Endothelial cell (in vitro differentiated cells): ENCODE measurements at places on chromosomes 12 and 14. TPM values are rescaled to one million over a fixed set of nuclear protein-coding genes. Genes with fewer than 3 reads are reported as not detected.
A peak's percentile ranks its signal among the peaks of the same experiment; 100 is the strongest.

DNA sequence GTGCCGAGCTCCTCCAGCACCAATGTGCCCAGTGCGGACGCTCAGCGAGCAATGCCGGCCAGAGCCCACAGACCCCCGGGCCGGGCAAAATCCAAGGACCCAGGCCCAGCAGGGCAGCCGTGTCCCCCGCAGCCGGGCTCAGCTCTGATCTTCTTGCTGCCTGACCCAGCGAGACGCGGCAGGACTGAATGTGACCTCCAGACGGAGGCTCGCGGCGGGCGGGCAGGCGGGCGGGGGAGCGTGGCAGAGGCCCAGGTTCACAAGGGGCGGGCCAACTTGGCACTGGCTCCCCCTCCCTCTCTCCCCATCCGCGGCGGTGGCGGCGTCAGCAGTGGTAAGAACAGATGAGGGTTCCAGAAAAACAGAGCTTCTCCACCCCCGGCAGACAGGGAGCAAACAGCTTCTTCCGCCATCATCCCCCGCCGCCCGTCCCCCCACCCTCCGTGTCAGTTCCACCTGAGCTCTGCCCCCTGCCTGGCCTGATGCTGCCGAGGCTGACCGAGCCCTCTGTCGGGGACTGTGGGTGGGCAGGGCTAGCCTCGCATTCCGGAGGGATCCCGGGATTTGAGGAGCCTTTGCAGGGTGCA lies 94.3 kb downstream of the RFLNA start:
- H3K4me1 ChIP-seq: peaks cover 18% of the 10 kb centered on the region
- H3K27ac ChIP-seq: no peak overlapping the region
- H3K4me3 ChIP-seq: no peak overlapping the region
- peak; percentile 49 for DNase-seq
- peaks cover 4% of the 10 kb centered on the region for H3K36me3 ChIP-seq

The PAX9 gene
- total RNA-seq: not detected

The P2RX2 gene
- total RNA-seq: not detected

The LDHB gene
- 506 TPM for total RNA-seq

The OTOGL gene
- total RNA-seq: 0.31 TPM

The ATP23 gene
- total RNA-seq: 3.1 TPM

GRCh38 chr14:90654831-90655276 lies 161.4 kb downstream of the TTC7B start:
- no peak overlapping the region for H3K4me3 ChIP-seq
- no peak for DNase-seq
- peaks cover 3% of the 10 kb centered on the region for H3K4me1 ChIP-seq
- H3K27me3 ChIP-seq: peaks cover 1% of the 10 kb centered on the region

- no peak overlapping the region for H3K4me3 ChIP-seq
- no peak for DNase-seq
- no peaks in the 10 kb centered on the region for H3K4me1 ChIP-seq
- no peak overlapping the region for H3K27ac ChIP-seq
- H3K36me3 ChIP-seq: no peaks in the 10 kb centered on the region
Measured at GRCh38 chr12:86550218-86551145, 294.3 kb upstream of the MGAT4C start.

The ESRRB gene
- 0.08 TPM for total RNA-seq

- no peak for DNase-seq
- no peak overlapping the region for H3K27ac ChIP-seq
- H3K4me3 ChIP-seq: no peak overlapping the region
Measured at GRCh38 chr14:91155626-91156089, 41.8 kb downstream of the DGLUCY start.

The NTS gene
- 79.2 TPM for total RNA-seq

DNA sequence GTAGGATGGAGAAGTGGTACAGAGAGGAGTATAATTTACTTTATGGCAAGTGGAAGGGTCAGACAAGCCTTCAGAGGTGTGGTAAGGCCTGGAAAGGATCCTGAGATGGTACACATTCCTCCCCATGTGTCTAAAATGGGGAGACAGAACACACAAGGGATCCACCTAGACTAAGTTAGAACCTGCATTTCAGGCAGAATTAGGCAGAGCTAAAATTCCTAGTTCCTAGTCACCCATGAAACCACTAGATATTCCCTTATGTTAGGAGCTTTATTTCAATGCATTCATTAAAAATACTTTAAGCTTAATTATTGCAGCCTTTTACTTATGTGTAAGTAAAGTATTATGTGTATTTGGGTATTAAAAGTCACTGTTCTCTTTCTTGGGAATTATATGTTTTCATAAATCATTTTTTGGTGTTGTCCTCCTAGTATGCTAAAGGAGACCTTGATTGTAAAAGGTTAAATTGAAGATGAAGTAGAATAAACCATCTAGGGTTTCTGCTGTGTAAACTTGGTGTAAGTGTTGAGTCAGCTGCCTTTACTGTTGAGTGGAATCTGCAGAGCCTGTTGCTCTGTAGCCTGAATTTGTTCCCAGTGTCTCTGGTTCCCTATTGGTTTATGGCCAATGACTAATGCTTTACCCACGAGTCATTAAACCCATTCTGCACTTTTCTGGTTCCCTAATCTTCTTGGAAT lies 423.2 kb downstream of the ATP23 start:
- no peaks in the 10 kb centered on the region for H3K27me3 ChIP-seq
- no peak overlapping the region for H3K4me3 ChIP-seq
- H3K4me1 ChIP-seq: no peaks in the 10 kb centered on the region
- no peak for DNase-seq
- no peaks in the 10 kb centered on the region for H3K36me3 ChIP-seq

GRCh38 chr12:57229046-57229633 lies 371 bp upstream of the SHMT2 start:
- no peak for DNase-seq
- peak overlapping the region; percentile 3 for H3K27ac ChIP-seq
- H3K36me3 ChIP-seq: peaks cover 11% of the 10 kb centered on the region
- H3K27me3 ChIP-seq: peaks cover 23% of the 10 kb centered on the region

- no peak overlapping the region for H3K4me3 ChIP-seq
- peaks cover 2% of the 10 kb centered on the region for H3K4me1 ChIP-seq
- H3K27ac ChIP-seq: no peak overlapping the region
- H3K36me3 ChIP-seq: no peaks in the 10 kb centered on the region
Measured at GRCh38 chr12:56382611-56383010, 20.0 kb upstream of the APOF start.

- H3K27ac ChIP-seq: no peak overlapping the region
- H3K27me3 ChIP-seq: peaks cover 9% of the 10 kb centered on the region
- H3K36me3 ChIP-seq: peaks cover 46% of the 10 kb centered on the region
Measured at GRCh38 chr14:21263284-21264024, 5.8 kb downstream of the HNRNPC start.

The GALNT16 gene
- 2.8 TPM for total RNA-seq

DNA sequence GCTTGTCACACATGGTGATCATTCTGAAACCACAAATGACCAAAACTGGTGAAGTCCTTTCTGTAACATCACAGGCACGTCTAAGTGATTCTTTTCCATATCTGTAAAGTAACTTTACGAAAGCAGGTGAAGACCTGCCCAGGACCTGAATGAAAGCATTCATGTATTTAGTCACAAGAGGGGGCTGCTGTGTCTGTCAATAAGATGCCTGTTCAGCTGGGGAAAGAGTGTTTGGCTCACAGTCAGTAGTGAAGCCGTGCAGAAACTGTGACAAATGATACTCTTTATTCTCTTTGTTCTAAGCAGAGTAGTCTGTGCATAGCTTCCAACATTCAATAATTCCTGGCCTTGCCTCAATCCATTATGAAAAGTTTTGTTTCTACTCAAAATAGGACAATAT lies 373.5 kb upstream of the OR4E1 start:
- DNase-seq: peak; percentile 21
- no peaks in the 10 kb centered on the region for H3K27me3 ChIP-seq
- no peaks in the 10 kb centered on the region for H3K36me3 ChIP-seq
- H3K27ac ChIP-seq: no peak overlapping the region

The TC2N gene
- 1.4 TPM for total RNA-seq

DNA sequence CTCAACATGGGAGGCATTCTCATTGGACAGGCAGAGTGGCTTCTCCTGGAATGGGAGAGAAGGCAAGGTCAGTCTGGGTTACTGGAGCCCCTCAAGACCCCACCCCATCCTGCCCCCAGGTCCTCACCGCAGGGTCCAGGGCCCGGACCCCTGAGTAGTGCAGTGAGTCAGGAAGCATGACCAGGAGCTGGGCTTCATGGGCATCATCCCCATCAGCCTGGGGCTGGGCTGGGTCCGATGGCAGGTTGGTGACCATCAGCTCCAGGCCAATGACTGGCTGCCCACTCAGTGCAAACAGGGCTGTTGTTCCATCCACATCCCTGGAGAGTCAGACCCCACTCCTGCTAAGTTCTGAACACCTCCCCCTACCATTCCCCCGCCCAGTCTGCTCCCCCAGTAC lies 13.1 kb downstream of the ITGA7 start:
- peaks cover 1% of the 10 kb centered on the region for H3K27me3 ChIP-seq
- no peak overlapping the region for H3K4me3 ChIP-seq
- no peak overlapping the region for H3K27ac ChIP-seq

The ANAPC5 gene
- total RNA-seq: 68.7 TPM

The ERGIC2 gene
- total RNA-seq: 44.4 TPM

The LALBA gene
- total RNA-seq: not detected

DNA sequence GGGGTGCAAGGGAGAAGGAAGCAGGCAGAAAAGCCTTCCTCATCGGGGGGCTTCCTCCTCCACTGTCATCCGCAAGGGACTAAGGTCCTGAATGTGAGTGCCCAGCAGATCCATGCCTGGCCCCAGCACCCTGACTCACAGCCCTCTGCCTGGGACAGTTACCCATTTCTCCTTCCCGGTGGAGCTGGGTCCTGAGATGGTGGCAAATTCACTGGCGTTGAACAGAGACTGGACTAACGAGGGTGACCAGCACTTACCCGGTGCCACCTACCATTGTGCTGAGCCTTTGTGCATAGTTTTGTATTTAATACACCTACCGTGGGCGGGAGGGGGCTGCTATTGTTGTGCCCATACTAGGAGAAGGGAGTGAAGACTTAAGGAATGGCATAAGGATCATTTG lies 30.9 kb upstream of the PLEKHG6 start:
- DNase-seq: no peak
- no peak overlapping the region for H3K27ac ChIP-seq
- H3K27me3 ChIP-seq: peaks cover 9% of the 10 kb centered on the region
- peaks cover 34% of the 10 kb centered on the region for H3K4me1 ChIP-seq

GRCh38 chr14:48735607-48736006 lies 850.6 kb downstream of the RPS29 start:
- H3K27ac ChIP-seq: no peak overlapping the region
- H3K4me1 ChIP-seq: no peaks in the 10 kb centered on the region
- H3K4me3 ChIP-seq: no peak overlapping the region
- no peak for DNase-seq

DNA sequence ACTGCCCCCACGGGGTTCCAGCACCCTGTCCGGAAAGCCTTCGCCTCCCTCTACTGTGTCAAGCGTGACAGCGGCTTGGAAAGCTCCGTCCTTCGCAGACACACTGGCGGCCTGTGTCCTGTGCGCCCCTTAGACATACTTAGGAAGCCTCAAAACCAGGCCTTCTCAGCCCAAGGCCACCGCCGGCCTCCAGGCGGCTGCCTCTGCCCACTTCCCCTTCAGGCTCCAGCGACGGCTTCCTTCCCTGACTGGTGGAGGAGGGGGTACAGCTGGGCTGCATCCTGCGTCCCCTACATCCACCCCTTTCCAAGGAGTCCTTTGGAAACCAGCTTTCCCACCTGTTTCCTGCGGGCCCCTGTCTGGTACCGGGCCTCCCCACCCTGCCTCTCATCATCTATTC lies 2.5 kb upstream of the CACNA2D4 start:
- H3K36me3 ChIP-seq: peaks cover 8% of the 10 kb centered on the region
- no peak overlapping the region for H3K4me3 ChIP-seq
- H3K4me1 ChIP-seq: peaks cover 40% of the 10 kb centered on the region
- H3K27ac ChIP-seq: no peak overlapping the region
- peak; percentile 50 for DNase-seq

DNA sequence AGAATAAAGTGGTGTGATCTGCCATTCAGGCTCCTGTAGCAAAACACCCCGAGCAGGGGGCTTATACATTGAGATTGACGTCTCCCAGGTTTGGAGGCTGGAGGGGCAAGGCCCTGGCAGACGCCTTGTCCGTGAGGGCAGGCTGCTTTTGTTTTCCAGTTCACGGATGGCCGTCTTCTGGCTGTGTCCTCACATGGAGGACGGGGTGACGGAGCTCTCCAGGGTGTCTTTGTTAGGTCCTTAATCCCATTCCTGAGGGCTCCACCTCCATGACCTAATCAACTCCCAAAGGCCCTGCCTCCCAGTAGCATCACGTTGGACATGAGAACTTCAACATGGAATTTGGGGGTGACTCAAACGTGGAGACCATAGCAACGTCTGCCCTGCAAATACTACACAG lies 147.7 kb downstream of the KIF26A start:
- DNase-seq: no peak
- no peak overlapping the region for H3K27ac ChIP-seq
- H3K4me1 ChIP-seq: peaks cover 5% of the 10 kb centered on the region
- no peak overlapping the region for H3K4me3 ChIP-seq
- peaks cover 8% of the 10 kb centered on the region for H3K27me3 ChIP-seq

GRCh38 chr14:105528586-105529318 lies 2.4 kb downstream of the TMEM121 start:
- no peaks in the 10 kb centered on the region for H3K36me3 ChIP-seq
- peaks cover 20% of the 10 kb centered on the region for H3K27me3 ChIP-seq
- no peaks in the 10 kb centered on the region for H3K4me1 ChIP-seq

GRCh38 chr14:75980856-75981255 lies 939 bp downstream of the TGFB3 start:
- peaks cover 11% of the 10 kb centered on the region for H3K27me3 ChIP-seq
- DNase-seq: no peak
- no peak overlapping the region for H3K27ac ChIP-seq
- H3K4me3 ChIP-seq: peak overlapping the region; percentile 92

DNA sequence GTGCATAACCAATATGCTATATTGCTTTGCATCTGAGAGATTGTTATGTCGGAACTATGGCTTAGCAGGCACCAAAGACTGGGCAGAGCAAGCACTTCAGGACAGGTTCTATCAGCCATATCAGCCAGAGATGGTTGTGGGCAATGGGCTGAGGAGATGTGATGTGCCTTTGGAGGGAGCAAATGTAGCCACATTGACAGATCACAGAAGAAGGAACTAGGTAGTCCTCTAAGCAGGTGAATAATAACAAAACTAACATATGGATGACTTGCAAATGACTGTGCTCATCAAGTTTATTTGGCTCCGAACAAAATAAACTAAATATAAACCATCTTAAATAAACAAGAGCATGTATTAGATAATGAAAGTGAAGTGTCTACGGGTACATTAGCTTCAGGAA lies 291.7 kb downstream of the RMST start:
- no peaks in the 10 kb centered on the region for H3K4me1 ChIP-seq
- H3K4me3 ChIP-seq: no peak overlapping the region
- H3K27me3 ChIP-seq: no peaks in the 10 kb centered on the region
- DNase-seq: no peak
- no peaks in the 10 kb centered on the region for H3K36me3 ChIP-seq

The DHRS2 gene
- not detected for total RNA-seq

DNA sequence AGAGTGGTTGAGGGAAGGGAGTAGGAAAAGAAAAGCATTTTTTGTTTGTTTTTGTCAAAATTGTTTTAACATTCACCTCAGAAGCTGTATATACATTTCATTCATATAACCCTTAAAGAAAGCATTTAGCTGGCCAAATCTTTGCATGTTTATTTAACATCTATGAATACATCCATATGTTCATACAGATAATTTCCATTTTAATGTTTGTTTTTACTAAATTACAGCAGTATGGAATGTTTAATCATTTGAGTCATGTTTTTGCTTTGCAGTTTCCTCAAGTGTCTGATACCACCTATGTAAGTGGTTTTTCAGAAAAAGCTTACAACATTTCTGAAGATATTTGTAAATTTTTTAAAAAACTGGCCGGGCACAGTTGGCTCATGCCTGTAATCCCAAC lies 84.3 kb upstream of the ATF1 start:
- no peak overlapping the region for H3K27ac ChIP-seq
- H3K4me1 ChIP-seq: no peaks in the 10 kb centered on the region
- H3K27me3 ChIP-seq: no peaks in the 10 kb centered on the region
- H3K4me3 ChIP-seq: no peak overlapping the region

- H3K4me3 ChIP-seq: no peak overlapping the region
- H3K27ac ChIP-seq: no peak overlapping the region
- DNase-seq: no peak
- no peaks in the 10 kb centered on the region for H3K4me1 ChIP-seq
Measured at GRCh38 chr12:662566-663292, 516 bp downstream of the NINJ2 start.
